ENCODE measurements at places on chromosomes 16 and 17. TPM values are rescaled to one million over a fixed set of nuclear protein-coding genes. Genes with fewer than 3 reads are reported as not detected.
A peak's percentile ranks its signal among the peaks of the same experiment; 100 is the strongest.

The MYH8 gene
- polyA plus RNA-seq: not detected

GRCh38 chr17:40316571-40317344 lies 7.8 kb downstream of the RARA start:
- DNase-seq: peak; percentile 81

The STX1B gene
- polyA plus RNA-seq: 0.29 TPM

DNA sequence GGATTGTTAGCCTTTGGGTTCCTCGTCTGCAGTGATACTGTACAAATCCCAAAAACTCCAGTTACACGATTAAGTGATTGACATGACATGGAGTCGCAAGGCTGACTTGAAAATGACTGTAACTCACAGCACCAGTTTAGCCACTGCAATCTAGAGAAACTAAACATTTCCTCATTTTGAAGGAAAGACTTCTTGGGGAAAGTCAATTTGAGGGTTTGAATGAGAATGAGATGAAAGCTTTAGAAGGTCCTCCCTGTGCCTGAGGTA lies 4.8 kb downstream of the BANP start:
- DNase-seq: no peak

DNA sequence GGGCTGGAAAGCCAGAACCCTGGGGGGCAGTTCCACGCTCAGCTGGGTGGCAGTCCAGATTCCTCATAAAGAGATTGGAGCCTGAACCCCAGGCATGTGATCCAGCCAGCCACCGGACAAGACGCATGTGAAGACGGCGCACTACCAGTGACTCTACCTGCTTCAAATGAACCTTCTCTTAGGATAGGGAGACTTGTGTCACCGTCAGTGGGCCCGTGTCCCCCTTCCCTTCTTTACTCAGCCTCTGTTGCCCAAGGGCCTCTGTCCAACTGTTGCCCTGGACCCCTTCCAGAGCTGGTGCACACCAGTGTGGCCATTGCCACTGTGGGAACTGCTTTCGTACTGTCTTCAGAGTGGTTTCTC lies 18.2 kb downstream of the CLUAP1 start:
- DNase-seq: no peak

The KRT10 gene
- polyA plus RNA-seq: 86.8 TPM

The IGSF6 gene
- polyA plus RNA-seq: 1.7 TPM
